GM13977 (cell line): ENCODE measurements at places on chromosomes 11 and 22.

DNA sequence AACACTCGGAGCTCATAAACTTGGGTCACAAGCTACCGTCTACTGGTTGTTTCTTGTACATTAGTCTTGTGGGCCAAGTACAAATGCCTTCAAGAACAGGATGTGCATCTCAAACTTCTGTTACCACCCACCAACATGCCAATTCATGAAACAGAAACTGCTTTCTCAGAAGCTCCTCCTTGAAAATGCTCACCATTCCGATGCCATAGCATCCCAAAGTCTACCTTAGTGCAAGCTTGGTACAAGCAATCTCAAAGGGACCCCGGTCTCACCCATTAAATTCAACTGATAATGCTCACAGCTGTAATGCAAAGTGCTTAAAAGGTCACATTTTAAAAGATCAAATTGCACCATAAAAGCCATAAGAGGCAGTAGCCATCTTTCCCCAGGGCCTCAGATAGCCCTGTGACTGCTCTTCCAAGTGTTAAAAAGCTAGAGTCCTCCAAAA lies 31.8 kb upstream of the CCDC34 start:
- DNase-seq = no peak

DNA sequence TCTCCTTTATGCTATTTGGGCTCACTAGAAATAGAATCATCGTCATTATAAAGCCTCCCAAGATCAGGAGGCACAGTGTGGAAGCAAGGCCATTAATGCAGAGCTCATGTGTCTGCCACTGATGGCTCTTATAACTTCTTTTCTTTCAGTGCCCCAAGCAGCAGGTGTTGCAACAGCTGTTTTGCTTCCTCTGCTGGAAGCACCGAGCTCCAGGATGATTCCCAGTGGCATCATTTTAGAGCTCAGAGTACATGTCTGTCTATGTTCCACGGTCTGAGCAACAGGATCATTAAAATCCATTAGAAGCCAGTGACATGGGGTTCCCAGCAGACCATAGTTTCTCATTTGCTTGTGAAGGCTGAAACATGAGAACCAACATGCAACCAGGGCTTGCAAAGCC lies 803.0 kb upstream of the FAT3 start:
- no peak for DNase-seq

DNA sequence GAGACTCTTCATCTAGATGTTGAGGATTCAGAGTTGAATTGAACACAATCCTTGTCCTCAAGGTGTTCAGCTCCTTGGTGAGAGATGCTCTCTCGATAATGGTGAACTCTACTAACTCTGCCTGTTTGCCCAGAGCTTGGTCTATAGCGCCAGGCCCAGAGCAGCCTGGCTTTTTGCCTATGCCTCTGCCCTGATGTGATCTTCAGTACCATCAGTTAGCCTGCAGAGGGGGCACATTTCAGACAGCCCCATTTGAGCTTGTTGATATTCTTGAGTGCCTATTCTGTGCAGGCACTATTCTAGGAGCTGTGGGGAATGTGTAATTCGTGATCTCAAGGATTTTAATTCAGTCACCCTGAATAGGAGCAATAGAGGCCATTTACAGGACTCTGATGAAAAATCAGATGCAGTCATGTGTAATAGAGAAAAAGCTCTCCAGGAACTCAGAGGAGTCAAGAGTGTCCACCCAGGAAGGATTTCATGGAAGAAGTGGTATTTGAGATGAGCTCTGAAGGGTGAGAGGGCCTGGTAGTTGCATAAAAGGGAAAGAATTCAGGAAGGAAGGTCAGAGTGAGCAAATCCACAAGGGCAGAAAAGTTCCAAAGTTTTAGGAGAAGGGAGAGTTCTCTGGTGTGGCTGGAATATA lies 19.3 kb downstream of the GTPBP1 start:
- no peak for DNase-seq

DNA sequence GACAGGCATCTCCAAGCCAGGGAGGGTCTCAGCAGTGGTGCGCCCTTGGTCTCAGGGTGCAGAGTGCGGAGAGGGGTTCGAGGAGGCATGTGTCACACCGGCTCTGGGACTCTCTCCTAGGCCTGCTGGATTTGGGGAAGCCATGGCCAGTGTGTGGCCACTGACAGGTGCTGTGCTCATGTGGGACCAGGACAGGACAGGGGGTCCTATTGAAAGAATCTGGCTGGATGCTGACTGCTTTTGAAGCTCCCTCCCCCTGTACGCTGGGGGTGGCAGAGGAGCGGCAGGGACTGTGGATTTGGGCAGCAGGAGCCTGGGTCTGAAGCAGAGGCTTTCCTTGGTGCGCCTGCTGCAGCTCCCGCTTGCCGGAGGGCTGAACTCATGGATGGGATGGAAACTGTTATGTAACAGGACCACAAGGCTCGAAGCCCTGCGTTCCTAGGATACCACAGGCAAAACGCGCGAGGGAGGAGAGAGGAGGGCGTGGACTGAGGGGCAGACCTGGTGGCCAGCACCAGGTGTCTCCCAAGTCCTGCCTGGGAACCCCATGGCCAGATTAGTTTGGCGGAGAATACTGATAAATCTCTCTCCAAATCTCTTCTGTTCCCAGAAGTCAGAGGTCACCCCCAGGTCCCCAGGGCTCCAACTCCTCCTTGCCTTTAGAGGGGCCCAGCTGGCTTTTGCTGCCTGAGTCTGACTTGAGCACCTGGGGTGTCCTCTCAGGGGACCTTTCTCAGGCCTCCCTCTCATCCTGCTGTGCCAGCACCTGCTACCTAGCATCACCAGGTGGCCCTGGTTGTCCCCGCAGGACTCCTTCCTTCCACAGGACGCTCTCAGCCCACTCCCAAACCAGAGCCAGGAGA lies 13.8 kb upstream of the TEF start:
- no peak for DNase-seq

DNA sequence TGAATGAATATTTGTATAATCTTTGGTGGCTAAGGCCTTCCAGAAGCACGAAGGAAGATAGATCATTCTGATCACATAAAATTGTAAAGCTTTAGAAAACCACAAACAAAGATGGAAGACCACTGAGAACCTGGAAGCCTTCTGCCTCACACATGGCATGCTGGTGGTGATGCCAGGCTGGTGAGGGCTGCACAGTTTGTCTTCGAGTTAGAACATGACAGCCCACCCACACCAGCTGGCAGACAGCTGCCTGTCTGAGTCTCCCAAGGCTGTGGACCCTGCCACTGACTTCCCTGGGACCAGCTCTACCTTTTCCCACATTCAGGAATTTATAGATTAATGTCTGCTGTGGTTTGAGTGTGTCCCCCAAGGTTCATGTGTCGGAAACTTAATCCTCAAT lies 48.8 kb upstream of the B3GAT1 start:
- DNase-seq = no peak

GRCh38 chr11:66720223-66720898 lies 8.7 kb downstream of the SPTBN2 start:
- no peak for DNase-seq

DNA sequence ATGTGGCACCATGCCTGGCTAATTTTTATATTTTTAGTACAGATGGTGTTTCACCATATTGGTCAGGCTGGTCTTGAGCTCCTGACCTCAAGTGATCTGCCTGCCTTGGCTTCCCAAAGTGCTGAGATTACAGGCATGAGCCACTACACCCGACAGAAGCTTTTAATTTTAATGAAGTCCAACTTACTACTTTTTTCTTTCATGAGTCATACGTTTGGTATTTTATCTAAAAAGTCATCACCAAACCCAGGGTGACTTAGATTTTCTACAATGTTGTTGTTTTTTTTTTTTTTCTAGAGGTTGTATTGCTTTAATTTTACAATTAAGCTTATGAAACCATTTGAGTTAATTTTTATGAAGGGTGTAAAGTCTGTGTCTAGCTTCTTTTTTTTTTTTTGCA lies 34.9 kb downstream of the JRKL start:
- no peak for DNase-seq

DNA sequence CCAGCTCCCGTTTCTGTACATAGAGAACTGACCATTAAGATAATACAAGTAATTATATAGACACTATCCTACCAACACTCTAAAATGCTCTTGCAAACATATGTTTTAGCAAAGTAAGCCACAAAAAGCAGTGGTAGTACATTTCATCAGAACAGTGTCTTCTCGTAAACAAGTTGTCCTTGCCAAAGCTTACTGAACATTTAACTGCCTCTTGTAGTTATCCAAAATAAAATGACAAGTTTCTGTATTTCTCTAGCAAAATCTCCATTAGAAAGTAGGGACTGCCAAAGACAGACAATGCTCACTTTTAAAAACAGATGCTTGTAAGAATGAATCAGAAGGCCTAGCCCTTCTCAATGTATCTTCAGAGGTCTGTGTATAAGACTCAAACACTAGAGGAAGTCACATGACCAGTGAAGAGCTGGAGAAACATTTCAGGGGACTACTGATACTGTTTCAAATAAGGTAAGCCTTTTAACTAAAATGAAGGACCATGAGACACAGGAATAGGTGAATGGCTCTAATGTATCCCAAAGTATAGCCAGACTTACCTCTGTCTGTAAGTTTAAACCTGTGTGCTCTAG lies 7.8 kb upstream of the ZC3H12C start:
- DNase-seq = no peak
